ENCODE measurements at places on chromosomes 13 and 19.

DNA sequence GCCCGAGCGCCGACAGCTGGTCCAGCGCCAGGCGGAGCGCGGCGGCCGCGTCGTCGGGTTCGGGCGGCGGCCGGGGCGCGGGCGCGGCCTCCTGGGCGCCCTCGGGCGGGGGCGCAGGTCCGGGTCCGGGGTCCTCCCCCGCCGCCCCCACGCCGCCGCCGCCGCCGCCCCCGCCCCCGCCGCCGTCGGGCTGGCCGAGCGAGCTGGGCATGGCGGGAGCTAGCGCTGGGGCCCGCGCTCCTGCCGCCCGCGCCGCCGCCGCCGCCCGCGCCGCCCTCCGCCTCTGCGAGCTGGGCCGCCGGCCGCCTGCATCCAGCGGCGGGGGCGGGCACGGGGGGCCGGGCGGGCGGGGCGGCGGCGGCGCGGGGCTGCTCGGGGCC is 287 bp downstream of the MEX3D start:
- DNase-seq: no peak

- DNase-seq: peak; percentile 80
Observed at GRCh38 chr19:4524808-4525562, 6.7 kb upstream of the PLIN4 start.

GRCh38 chr13:45718063-45718462 is 15.9 kb downstream of the CBY2 start:
- no peak for DNase-seq

DNA sequence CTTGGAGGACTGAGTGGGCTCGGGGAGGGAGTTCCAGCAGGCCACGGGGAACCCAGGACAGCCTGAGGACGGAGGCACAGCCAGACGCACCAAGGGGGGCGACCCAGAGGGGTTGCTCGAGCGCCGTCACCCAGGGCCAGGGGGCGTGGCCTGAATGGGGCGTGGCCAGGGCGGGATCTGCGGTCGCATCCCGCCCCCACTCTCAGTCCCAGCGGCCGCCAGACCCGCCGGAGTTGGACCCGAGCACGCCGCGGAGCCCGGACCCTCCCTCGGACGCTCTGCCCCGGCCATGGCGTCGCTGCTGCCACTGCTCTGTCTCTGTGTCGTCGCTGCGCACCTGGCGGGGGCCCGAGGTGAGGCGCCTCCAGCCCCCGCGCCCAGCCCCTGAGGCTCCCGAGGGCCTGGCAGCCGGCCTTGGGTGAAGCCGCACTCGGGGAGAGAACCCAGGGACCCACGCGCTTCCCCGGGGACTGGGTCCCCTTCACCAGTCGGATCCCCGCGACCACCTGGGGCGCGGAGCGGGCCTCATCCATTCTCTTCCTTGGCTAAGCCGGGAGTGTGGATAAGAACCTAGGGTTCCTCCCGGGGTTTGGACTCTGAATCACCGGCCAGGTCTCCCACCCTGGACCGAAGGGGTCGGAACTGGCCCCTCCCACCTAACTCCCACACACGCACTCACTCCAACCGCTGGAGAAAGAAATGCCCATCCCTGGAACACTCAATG is at the start of gene CILP2:
TSS of gene CILP2 (plus strand) at position 205 of the 724 bp plus-strand sequence. CDS start at position 290, 85 bp downstream.
- DNase-seq: no peak

DNA sequence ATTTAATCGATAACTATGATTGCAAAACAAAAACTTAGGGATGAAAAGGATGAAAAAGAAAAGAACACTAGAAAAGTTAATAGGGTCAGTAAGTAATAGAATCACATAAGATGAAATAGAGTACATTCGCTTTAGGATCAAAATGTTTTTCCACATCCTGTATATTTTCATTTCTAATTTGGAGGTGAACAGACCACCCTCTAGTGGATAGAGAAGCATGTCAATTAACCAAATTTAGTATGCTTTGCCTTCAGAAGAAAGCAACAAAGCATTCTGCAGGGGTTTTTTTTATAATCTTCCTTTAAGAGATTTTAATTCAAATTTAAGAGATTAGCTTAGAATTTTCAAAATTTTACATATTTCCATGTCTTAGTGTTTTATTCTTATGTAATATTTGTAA is 611.0 kb upstream of the SGCG start:
- DNase-seq: no peak

GRCh38 chr19:48899781-48900476 is at the start of gene NUCB1:
Gene NUCB1, plus strand, starts transcription at chr19:48900312. Its CDS starts 485 bp downstream, at chr19:48900797.
- DNase-seq: peak; percentile 100

GRCh38 chr13:45168555-45168930 is 32.3 kb downstream of the KCTD4 start:
- DNase-seq: no peak

- no peak for DNase-seq
Observed at GRCh38 chr19:30552593-30552992, 180.4 kb downstream of the ZNF536 start.

DNA sequence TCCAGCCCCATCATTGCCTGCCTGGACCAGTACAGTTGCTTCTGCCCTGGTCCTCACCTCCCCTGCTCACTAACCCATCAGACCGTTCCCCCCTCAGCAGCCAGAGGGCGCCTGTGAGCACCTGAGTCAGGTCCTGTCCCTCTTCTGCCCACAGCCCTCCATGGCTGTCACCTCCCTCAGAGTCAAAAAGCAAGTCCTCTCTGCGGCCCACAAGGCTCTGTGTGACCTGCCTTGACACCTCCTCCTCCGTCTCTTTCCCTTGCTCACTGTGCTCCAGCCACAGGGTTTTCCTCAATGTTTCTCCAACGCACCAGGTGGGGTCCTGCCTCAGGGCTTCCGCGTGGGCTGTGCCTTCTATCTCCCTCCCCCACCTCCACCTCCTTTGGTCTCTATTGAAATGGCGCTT is 29.4 kb upstream of the PTPRS start:
- DNase-seq: no peak

Data from sciatic nerve (tissue), 2 donors.